ENCODE measurements at places on chromosomes 16 and 17.
A peak's percentile ranks its signal among the peaks of the same experiment; 100 is the strongest.

GRCh38 chr16:14448879-14449278, 181.2 kb downstream of the PARN start:
- no peak for DNase-seq

DNA sequence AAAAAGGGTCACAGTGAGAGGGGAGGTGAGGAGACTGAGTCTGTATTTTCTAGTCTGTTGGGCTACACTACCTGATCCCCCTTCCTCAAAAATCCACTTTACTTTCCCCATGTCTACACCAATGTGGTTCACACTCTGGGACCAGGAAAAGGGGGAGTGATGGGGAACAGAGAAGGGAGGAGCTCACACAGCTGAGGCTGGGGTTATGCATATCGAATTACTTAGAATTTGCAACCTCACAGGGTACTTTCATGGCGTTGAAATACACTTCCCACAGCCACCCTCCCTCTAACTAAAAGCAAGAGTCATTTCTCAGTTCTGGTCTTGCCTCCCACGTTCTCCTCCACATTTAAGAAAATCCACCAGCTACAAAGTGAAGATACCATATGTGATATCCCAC, 14.1 kb downstream of the MAPT start:
- no peak for DNase-seq

DNA sequence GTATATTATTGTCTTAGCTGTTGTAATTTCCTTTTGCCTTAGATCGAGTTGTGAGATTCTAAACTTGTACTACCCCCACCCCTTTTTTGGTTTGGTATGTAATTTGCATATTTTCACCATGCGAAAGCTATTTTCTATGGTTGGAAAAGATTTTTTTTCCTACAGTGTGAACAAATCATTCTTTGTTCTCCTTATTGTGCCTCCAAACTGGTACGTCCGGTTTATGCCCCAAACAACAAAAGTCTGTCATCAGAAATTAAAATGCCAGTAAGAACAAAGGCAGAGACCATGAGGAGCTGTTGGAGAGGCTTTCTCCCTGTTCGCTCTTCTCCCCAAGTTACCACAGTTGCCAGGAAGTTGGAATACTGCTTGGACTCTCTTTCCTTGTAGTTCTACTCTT, 66.1 kb downstream of the BCAS3 start:
- DNase-seq, result no peak

DNA sequence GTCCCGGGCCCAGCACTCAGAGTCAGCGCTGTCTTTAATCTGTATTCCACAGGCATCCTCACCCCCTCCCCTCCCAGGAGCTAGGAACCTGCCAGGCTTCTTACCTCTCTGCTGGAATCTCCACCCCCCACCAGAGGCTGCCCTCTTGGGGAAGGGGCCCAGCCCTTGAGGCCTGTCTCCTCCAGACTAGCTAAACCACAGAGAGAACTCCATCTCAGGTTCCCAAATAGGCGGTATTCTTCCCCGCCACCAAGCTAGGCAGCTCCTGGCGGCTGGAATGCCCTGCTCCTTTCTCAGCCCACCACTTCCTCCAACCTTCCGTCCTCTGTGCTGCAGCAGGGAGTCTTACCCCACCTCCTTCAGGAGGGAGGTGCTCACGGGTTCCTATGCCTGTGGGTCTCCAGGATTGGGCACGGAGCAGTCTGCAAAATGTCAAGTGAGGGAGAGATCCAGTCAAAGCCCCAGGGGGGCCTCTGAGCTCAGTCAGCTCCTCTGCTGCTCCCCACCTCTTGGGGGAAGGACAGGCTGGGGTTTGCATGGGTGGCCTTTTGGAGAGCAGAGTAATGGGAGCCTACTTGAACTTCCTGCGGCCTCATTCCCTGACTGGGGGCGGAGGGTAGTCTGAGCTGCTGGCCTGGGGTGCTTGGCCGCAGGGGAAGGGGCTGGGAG, 55.7 kb downstream of the SREBF1 start:
- no peak for DNase-seq

- no peak for DNase-seq
Observed at GRCh38 chr16:27531826-27532800, 17.6 kb downstream of the GTF3C1 start.

DNA sequence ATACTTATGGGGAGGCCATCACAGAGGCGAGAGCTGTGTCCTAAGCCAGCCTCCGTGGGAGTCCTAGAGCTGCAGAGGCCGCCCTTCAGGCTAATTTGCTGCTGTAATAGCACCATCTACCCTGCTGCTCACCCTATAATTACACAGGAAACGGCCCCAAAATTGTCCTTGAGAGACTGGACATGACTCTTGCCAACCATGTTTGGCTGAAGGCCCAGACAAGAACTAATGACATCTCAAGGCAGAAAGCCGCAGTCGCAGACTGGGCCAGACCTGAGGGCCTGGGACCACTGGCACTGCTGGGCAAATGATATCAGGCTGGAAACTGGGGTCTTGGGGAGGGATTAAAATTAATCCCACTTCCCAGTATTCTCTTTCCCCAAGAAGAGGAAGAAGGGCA, 24.1 kb downstream of the PSMD7 start:
- no peak for DNase-seq

GRCh38 chr17:59616253-59616920, 3.3 kb upstream of the CLTC start:
- DNase-seq, result no peak

DNA sequence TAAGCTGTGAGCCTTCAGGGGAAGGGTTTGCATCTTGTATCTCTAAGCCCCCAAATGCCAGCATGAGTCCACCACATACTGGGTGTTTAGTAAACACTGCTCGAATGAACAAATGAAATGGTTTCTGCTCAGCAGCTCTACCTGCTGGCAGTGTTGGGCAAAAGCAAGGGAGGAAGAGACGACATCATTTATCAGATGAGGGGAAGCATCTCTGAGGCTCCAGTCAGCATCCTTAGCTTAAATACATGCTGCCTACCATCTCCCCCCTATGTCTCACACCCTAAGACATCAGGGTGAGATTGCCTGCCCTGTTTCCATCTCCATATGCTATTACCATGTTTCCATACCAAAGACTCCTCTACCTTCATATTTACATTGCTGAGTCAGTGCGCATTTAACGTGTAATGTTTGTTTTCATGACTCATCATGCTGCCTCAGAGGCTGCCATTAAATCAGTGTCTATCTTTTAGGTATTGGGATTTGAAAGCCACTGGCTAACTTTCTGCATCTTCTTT, 379.8 kb downstream of the UTP18 start:
- peak; percentile 25 for DNase-seq

- no peak for DNase-seq
Observed at GRCh38 chr17:18324140-18325050, 9.3 kb downstream of the SMCR8 start.

DNA sequence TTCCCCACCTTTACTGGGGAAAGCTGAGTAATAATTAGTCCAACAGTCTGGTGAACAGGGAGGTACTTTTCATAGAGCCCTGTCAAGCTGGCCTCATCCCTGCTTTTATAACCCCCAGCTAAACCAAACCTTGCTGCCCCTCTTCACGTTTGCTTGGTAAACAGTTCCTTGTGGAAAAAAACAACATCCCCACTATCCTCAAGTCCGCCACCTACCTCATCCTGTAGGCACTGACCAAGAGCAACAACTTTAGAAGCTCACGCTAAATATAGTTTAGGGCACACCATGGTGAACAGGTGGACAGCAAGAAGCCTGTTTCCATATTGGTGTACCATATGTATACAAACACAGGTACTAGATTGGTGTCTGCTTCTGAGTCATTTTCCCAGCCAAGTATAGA, 16.5 kb downstream of the NFE2L1 start:
- no peak for DNase-seq

- DNase-seq, result peak; percentile 5
Observed at GRCh38 chr17:38352245-38353085, 821 bp downstream of the SOCS7 start.

DNA sequence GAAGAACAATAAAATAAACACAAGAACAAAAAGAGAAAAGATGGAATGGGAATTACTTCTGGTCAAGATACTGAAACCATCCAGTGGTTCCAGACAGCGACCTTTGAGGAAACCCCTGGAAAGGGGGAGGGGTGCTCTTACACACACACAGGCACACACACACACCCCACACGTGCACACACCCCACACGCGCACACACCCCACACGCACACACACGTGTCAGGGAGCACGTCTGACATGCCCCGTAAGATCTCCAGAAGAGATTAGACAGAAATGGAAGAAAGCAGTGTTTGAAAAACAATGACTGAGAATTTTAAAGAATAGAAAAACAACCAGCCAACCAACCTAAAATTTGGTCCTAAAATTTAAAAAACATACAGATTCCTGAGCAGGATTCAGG, 45.3 kb upstream of the FASN start:
- no peak for DNase-seq

DNA sequence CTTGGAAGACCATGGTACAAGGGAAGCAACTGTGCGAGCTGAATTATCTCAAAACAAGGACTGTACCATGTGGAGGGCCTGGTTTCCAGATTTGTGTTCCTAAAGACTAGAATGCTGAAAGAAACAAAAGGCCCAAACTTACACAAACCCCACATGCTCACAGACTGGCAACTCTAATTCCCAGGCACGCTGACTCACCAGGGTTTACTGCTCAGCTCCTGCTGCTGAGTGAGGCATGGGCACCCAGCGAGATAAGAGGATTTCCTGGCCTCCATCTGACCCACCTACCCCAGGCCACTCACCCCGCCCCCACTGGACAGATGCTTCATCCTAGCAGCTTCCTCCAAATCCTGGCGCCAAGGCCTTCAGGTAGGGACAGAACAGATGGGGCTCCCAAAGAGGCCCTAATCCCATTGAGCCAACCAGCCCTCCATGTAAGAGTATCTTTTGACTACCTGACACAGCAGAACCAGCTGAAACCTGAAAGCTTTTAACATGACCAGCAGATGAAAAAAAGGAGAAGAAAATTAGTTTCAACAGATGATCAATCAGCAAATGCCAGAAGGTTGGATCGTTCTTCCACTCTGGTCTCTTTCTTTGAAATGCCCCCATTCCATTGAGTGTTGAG, 33.9 kb downstream of the DCUN1D3 start:
- DNase-seq, result no peak

DNA sequence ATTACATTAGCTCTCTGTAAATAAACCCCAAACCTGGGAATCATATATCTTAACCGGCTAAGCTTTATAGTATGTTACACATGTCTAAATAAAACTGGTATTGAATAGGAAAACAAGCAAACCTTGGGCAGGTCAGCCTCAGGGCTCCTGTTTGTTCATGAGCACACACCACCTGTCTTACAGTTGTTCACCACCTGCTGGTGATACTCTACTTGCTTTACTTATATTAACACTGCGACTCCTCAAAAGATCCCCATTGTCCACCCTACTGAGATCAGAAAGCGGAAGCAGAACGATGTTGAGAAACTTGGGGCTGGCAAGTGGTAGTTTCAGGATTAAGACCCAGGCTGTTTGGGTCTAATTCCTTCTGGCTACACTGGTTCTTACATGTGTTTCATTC, 16.4 kb downstream of the CDH13 start:
- no peak for DNase-seq

- no peak for DNase-seq
Observed at GRCh38 chr17:62745806-62746205, 62.3 kb downstream of the MARCHF10 start.

- DNase-seq, result no peak
Observed at GRCh38 chr17:13540546-13540945, 61.2 kb downstream of the HS3ST3A1 start.

- DNase-seq, result no peak
Observed at GRCh38 chr16:25747160-25747758, 55.5 kb downstream of the HS3ST4 start.

Measured in CD4-positive, alpha-beta T cell treated with Interferon alpha-2 for 1 hour (primary cell).